ENCODE measurements at places on chromosomes 1 and 21.

GRCh38 chr1:32501865-32502264, 37.0 kb downstream of the ZBTB8B start:
- no peak for DNase-seq

GRCh38 chr1:163191301-163191700, 11.4 kb downstream of the RGS5 start:
- no peak for DNase-seq

DNA sequence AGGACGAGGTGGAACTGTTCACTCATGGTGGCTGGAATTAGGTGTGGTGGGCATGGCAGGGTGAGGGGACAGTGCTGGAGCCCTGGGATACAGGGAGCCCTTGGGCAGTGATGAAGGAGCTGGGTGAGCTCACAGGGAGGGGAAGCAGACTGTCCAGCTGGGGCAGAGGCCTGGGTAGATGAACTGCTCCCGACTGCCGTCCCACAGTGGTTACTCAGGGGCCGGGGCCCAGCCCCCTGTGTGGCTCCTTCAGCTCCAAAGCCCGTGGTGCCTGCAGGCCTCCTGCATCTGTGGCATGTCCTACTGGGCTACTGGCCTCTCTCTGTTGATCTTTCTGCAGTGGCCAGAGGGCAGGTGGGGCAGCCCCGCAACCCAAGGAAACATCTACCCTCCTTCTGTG, 661.1 kb downstream of the NPHP4 start:
- no peak for DNase-seq

DNA sequence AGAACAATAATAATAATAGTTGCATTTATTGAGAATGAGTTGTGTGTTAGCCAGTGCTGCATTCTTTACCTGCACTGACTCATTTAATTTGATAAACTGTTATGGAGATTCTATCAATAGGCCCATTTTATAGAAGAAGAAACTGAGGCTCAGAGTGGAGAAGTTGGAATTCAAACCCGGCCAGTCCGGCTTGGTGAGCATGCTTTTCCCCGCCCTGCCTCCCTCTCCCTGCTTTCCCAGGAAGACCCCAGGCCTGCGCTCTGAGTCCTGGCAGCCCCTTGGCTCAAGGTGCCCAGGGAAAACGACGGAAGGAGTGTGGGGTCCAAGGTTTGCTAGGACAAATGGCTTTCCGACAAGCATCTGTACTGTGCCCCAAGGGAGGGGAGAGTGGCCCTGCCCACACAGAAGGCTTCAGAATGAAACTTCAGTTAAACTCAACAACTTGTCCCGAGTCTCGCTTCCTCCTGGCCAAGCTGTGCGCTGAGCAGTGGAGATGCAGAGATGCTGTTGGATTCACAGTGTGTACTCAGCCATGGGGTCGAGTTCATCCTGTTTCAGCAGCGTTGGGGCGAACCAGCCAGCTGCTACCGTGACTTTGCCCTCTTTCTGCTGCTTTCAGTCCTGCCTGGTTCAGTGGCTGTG, 23.3 kb upstream of the PADI6 start:
- no peak for DNase-seq

DNA sequence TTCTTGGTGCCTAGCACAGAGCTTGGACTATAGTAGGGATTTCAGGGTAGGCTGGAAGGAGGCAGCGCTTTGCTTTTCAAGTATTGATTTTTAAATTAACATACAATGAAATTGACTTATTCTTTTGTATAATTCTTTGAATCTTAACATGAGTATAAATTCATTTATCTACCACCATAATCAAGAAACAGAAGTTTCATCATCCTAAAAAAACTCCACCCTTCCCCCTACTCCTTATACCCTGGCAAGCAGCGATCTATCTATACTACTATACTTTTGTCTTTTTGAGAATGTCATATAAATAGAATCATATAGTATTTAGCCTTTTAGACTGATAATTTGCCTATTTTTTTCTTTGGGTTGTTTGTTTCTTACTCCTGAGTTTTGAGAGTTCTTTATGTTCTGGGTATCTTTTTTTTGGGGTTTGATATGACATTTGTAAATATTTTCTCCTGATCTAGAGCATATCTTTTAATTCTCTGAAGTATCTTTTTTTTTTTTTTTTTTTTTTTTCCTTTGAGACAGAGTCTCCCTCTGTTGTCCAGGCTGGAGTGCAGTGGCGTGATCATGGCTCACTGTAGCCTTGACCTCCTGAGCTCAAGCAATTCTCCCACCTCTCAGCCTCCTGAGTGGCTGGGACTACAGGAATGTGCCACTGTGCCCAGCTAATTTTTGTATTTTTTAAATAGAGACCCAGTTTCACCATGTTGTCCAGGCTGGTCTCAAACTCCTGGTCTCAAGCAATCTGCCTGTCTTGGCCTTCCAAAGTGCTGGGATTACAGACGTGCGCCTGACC, 6.4 kb downstream of the RPS6KC1 start:
- DNase-seq: no peak

GRCh38 chr1:44939061-44939460, 47.3 kb downstream of the EIF2B3 start:
- DNase-seq: no peak
